Activated CD4-positive, CD25-positive, alpha-beta regulatory T cell (primary cell): ENCODE measurements at places on chromosomes 12 and 14.

GRCh38 chr12:92597997-92598396, 104.8 kb upstream of the PLEKHG7 start:
- no peak for DNase-seq

DNA sequence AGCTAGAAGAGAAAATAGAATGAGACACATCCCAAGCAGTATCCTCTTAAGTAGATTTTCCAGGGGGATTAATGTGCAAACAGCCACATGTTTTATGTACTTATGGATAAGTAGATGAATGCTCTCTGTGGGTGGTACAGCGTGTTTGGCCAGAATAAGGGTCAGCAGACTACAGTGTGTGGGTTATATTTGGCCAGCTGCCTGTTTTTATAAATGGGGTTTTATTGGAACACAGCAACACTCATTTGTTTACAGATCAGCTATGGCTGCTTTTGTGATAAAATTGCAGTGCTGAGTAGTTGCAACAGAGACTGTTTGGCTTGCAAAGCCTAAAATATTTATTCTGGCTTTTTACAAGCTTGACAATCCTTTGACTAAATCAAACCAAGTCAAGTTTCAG, 780.2 kb upstream of the SEL1L start:
- DNase-seq = no peak

DNA sequence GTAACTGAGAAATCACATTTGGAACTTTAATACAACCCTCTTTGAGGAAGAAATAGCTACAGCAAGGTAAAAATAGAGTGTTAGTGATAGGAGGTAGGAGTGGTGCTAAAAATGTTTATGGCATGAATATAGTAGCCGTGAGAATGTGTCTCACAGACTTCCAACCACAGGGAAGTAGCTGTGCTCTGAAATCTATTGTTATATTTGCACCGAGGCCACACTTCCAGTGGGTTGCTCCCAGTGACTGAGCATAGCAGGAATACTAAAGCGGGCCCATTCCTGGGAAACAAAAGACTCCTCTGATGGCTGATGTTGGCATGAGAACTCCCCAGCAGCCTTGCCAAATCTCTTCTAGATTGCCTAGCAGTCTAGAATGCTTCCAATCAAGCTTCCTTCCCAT, 174.1 kb upstream of the PLXNC1 start:
- DNase-seq = no peak

DNA sequence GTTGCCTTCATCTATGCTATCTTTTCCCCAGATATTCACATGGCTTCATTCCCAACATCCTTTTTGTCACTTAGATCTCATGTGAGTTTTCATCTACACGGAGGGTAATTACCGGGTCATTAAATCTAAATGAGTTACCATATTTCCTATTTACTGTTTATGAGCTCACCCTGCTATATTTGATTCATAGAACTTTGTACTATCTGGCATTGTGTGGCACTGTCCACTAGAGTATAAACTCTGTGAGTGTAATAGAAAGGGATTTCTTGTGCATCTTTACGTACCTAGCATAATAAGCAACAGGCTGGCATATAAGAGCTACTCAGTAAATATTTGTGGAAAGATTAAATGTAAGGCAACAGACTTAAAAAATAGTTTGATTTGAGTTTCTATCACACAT, 86.1 kb upstream of the LMO3 start:
- no peak for DNase-seq

GRCh38 chr12:68978678-68979077, 45.7 kb upstream of the CPM start:
- DNase-seq = no peak

DNA sequence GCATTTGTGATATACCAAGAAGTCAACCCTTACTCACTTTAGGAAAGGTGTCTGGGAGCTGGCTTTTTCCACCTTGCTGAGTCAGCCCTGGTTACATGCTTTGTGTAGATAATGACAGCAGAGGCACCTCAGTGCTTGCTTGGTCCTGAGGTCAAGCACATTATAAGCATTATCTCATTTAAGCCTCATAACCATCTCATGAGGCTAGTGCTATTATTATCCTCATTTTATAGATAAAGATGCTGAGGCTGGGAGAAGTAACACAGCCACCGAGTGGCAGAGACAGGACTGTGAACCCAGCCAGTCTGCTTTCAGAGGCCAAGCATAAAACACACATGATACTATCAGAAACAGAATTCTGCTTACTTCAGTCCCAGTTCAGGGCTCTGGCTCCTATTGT, 29.4 kb downstream of the MAX start:
- no peak for DNase-seq

DNA sequence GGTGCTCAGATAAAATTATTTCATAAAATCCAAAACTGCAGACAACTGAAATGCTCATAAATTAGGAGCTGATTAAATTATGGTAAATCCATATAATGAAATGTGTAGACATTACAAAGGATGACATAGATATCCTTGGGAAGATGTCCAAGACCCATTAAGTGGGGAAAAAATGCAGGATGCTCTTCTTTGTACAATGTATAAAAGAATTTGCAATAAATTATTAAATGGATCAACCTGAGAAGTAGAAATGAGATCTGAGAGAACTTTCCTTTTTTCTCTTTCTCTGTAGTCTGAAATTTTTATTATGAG, 336.4 kb upstream of the E2F7 start:
- no peak for DNase-seq

GRCh38 chr14:99846808-99847207, 53.6 kb downstream of the EML1 start:
- DNase-seq = no peak

GRCh38 chr12:126668538-126668937, 1598.4 kb upstream of the TMEM132C start:
- no peak for DNase-seq

DNA sequence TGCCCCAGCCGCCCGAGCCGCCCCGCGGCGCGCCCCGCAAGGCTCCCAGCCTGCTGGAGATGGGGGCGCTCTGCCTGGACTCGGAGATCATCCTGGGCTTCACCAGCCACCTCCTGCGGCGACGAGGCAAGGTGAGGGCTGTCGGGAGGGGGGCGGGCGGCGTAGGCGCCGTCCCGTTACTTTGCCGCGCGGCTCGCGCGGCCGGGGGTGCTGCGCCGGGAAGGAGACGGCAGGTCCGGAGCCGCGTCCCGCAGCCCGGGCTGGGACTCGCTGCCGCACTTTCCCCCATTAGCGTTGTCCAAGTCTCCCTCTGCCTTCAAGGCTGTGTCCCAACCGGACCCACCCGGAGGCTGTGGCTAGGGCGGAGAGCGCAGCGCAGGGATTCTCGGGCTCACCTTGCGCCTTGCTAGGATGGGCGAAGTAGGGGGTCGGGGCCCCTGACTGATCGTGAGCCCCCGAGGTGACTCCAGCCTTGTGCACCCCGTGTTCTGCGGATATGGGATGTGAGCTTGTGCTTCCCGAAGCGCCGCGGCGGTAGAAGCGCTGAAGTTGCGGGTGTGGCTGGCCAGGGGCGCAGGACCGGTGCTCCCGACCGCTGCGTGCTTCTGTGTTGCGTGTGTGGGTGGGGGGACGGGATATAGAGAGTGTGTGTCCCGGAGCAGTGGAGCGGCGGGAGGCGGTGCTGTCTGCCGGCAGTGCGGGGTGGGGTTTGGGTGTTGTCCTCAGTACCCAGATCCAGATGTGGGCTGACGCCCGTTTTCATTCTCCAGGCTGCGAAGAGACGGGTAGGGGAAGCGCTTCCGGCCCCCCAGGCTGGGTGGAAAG, 1.7 kb upstream of the KIF26A start:
- DNase-seq = no peak

GRCh38 chr12:101920906-101921305, 43.5 kb downstream of the DRAM1 start:
- no peak for DNase-seq

DNA sequence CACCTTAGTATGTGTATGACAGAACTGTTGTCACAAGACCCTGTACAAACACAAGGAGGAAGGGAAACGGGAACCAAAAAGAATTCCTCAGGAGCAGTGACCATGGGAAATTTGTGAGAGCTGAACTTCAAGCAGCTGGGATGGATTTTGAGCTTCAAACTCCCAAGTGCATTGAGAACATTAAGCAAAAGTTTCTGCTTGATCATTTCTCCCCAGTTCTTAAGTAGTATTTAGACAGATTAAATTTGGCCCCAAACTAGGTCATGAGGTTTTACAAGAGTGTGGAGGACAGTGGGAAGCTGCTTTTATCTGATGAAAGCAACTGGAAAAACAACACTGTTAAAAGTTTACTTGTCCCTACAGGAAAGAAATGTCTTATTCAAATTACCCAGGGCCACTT, 206.0 kb upstream of the DCN start:
- DNase-seq = no peak

DNA sequence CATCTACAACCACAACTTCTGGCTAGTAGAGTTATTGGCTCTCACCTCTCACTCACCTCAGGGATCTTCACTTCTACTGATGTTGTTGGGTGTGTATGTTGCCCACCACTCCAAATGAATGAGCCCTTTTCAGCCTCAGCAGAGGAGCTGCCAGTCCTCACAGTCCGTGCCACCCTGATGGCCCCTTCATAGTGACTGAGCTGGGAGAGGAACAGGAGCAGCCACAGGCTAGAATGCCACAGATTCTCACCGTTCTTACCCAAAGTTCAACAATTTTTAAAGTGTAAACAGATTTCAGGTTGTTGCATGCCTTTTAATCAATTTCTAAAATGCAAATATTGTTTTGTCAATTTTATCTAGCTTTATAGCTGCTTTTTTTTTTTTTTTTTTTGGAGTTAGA, 74.5 kb upstream of the DNM1L start:
- no peak for DNase-seq

DNA sequence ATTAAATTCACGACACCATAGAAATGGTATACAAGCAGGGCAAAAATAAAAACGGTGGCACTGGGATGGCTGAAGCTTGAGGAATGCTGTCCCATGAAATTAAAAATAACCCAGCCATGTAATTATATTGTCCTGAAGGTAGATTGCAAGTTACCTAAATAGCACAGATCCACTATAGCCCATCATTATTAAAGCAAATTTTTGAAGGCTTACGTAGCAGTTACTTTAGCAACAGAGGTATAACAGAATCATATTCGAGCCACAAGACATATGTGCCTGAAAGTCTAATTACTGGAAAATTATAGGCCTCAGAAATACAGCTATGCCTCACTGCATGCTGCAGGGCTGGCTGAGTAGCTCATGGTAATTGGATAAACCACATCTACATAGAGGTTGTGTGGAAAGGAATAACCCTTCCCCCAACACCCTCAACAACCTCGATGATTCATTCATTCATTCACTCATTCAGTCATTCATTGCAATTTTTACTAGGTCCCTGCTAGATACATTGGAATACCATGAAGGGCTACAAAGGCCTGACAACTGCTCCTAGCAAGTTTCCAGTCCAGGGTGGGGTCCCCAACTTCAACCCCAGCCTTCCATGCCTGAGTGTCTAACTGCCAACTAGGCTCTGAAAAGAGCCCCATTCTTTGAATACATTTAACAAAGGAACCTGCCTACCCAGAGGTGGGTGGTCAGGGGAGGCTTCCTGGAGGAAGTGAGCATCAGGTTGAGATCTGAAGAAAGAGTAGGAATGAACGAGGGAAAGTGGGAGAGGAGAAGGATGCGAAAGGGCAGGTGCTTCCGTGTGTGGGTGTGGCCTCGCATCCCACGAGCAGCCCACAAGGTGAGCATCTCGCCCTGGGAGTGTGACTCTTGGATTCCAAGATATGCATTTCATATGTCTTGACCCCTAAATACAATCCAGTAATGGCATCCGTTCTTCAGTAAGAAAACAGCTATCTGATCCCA, 18.0 kb upstream of the CMKLR1 start:
- DNase-seq = no peak

GRCh38 chr12:65960820-65961189, 136.5 kb downstream of the HMGA2 start:
- DNase-seq = no peak

GRCh38 chr14:93685121-93685895, 103.0 kb downstream of the PRIMA1 start:
- DNase-seq = no peak

DNA sequence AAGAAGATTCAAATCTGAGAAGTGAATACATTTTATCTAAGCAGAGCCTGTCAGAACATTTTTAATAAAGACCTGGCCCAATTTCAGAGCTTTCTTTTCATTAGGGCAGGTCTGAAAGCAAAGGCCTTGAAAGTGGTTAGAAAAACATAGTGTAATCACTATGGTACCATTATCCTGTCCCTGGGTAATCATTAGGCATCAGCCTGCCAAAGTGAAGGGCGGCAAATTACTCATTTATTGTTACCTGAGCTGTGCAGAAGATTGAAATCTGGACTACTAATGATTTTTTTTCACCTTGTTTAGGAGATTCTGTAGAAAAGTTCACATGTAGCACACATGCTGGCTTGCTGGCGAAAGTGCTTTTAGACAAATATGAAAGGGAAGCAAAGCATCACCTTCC, 92.6 kb upstream of the PRKD1 start:
- no peak for DNase-seq

DNA sequence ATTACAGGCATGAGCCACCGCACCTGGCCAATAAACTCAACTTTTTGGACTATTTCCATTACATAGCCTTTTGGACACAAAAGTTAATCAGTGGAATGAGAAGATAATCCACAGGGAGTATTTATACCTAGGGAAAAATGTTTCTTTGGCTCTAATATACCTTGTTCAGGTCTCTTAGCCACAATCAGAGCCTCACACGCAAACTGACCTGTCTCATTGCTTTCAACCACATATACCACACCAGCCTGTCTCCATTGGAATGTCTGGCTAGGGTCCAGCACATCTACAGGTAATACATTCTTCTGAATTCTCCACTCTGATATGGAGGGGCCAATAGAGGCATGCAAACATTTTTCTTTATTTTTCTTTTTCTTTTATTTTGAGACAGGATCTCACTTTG, 3.8 kb upstream of the RBMS2 start:
- no peak for DNase-seq

DNA sequence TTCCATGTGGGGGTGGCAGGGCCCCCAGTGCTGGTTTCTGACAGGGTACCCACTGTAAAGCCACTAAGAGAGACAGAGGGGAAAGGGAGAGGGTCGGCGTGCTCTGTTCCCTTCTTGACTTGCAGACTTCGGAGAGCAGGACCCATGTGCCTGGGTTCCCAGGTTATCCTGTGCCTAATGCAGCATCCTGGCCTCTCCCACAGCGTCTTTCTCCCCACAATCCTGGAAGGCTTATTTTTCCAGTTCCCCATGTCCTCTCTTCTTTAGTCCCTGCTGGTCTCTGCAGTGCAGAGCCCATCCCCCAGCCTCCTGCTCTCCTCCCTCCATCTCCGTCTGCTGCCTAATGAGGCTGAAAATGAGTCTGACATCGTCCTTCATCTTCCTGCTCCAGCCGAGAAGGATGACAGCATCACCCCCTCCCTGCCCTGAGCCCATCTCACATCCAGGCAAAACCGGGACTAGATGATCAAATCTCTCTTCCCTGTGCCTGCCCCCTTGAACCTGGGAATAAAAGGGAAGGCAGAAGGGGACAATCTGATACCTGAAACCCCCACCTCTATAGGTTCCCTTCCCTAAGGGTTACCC, 15.1 kb downstream of the CALCOCO1 start:
- DNase-seq = no peak

GRCh38 chr12:53974084-53975063, at the start of gene HOTAIR:
TSS of gene HOTAIR (minus strand) at chr12:53974954.
- no peak for DNase-seq

DNA sequence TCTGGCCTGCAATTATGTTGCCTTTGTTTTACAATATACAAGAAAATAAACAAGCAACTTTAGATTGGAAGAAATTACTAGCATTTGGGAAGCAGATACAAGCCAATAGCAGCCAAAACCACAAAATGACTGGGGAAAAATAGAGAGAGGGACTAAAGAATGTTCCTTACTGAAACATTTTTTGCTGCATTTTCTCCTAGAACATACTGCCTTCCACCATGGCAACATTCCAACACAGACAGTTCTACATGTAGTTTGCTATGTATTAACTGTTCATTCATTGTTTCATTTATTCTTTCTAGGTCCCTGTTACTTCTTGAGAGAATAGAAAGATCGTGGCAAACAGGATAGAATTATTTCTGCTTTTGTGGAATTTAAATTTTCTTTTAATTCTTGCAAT, 530.2 kb downstream of the RPS29 start:
- DNase-seq = no peak
